Activated CD4-positive, alpha-beta T cell treated with anti-CD3 and anti-CD28 coated beads, Interleukin-2, amount 10 ng/mL, durations not matched to agents 7 days and 5 days (primary cell): ENCODE measurements at places on chromosomes 7 and 10.

- DNase-seq: no peak
Observed at GRCh38 chr7:126791306-126791705, 461.4 kb downstream of the GRM8 start.

DNA sequence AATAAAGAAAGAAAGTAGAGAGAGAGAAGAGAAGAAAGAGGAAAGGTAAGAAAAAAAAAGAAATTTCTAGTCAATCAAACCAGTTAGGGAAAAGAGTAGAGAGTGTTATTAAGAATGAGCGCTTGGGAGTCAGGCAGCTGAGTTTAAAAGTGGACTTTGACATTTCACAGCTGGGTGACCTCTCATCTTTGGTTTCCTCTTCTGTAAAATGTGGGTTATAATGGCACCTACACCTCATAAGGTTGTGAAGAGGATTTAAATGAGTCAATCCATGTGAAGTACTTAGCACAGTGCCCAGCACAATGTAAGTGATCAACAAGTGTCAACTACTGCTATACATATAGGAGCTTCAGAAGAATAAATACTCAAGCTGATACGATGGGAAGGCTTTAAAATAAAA is 12.2 kb downstream of the HOXA1 start:
- no peak for DNase-seq

DNA sequence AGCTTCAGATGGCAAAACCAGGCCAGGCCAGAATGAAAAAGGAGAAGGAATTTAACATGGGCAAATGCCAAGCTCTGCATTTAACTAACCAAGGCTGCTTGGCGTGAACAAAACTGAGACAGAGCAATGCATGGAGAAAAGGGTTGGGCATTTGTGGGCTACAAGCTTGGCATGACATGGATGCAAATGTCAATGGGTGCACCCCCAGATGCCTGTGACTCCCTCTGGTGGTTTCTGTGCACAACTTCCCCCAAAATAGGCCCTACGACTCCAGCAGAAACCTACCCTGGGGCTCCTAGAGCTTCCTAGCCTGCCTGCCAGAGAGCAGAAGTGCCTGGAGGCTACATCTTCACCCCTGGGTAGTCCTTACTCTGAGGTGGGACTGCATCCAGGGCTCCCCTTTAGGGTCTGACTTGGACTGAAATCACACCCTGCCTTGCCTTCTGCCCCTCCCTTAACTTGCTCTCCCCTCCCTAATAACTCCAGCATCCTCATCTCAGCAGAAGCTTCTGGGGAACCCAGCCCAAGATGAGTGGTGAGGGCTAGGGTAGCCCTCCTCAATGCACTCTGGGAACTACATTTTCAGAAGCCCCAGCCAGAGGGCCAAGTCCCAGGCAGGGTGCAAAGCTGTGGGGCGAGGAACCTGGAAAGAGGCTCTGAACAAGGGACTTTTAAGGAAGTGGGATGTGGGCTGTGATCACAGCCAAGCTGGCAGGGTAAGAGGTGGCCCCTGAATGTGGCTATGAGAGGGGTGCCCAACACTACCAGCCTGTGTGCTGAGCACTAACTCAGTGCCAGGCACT is 11.3 kb downstream of the GPRIN2 start:
- no peak for DNase-seq

DNA sequence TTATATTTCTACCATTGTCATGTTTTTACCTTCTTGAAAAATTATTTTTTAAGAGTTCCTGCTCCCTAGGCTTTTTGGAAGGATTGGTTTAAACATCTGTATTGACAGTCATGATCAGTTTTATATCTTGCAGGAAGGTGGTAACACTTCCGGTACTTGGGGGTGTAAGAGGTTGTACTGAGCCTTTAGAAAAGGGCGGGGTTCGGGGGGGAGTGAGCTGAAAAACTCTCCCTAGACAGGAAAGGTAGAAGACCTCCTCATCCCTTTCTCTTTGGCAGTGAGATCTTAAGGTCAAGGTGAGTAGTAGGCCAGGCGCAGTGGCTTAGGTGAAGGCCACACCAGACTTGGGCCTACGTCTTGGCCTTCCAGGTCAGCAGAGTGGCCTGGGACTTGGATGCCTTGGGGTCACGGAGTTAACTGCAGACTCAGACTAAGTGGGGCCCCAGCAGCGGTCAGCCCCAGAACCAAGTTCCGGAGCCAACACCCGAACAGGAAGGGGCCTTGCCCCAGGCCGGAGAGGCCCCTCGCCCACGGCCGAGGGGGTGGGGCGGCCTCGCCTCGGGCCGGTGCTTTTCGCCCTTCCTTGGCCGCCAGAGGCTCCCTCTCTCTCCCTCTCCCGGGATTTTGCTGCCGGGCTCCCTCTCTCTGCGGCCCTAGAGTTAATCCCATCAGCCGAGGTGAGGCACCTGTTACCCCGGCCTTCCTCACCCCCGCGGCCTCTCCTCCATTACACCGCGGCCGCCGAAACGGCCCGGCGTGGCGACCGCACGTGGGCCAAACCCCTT is at the start of gene PPP1R9A:
Gene PPP1R9A, plus strand, starts transcription at position 569 of the 785 bp plus-strand sequence. CDS start 2,520 bp downstream, outside the sequence.
- DNase-seq: no peak

DNA sequence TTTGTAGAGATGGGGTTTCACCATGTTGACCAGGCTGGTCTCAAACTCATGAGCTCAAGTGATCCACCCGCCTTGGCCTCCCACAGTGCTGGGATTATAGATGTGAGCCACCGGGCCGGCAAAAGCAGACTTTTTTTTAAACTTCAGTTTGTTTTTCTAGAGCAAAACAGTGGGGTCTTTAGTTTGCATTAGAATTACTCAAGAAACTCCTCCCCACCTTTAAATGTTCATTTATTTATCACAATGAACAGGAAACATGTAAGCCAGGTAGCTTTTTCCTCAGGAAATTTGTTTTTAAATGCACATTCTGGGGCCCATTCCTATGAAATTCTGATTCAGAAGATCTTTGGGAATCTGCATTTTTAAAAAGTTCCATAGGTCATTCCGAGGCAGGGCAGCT is 56.0 kb upstream of the JAZF1 start:
- no peak for DNase-seq
